ENCODE measurements at places on chromosomes 1 and 21. TPM values are rescaled to one million over a fixed set of nuclear protein-coding genes. Genes with fewer than 3 reads are reported as not detected.

Gene PIGV
- 13.3 TPM for total RNA-seq

Gene KCNA2
- total RNA-seq: not detected

Gene UBE2U
- total RNA-seq: not detected

GRCh38 chr1:59446257-59446901 is 149.5 kb downstream of the FGGY start:
- peak; percentile 45 for DNase-seq

- peak; percentile 44 for DNase-seq
These were observed 3.6 kb downstream of the NUP210L start for GRCh38 chr1:154151311-154151710.

DNA sequence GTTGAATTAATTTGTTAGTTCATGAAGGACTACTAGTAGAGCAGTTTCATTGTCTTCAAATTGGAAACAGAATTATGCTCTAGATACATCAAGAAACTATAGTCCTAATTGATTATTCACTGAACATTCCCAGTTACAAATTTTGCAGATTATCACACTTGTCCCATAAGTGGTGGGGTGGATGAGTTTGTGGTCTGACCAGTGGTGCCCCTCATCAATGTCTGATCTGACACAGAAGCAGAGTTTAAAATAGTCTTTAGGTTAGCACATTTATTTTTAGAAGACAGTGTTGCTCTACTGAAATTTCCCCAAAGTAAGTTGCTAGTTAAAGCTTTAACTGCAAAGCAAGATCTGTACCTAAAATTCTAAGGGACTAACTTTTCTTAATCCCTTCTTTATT is 42.9 kb downstream of the INKA2 start:
- DNase-seq: no peak

DNA sequence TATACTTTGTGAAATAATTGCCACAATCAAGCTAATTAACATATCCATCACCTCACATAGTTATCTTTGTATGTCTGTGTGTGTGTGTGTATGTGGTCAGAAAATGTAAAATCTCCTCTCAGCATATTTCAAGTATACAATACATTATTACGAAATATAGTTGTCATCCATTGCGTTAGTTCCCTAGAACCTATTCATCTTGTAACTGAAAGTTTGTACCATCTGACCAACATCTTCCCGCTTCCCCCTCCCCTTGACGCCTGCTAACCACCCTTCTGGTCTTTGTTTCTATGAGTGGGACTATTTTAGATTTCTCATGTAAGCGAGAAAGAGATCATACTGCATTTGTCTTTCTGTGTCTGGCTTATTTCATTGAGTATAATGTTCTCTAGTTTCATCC is 455.3 kb downstream of the KCNT2 start:
- peak; percentile 23 for DNase-seq

DNA sequence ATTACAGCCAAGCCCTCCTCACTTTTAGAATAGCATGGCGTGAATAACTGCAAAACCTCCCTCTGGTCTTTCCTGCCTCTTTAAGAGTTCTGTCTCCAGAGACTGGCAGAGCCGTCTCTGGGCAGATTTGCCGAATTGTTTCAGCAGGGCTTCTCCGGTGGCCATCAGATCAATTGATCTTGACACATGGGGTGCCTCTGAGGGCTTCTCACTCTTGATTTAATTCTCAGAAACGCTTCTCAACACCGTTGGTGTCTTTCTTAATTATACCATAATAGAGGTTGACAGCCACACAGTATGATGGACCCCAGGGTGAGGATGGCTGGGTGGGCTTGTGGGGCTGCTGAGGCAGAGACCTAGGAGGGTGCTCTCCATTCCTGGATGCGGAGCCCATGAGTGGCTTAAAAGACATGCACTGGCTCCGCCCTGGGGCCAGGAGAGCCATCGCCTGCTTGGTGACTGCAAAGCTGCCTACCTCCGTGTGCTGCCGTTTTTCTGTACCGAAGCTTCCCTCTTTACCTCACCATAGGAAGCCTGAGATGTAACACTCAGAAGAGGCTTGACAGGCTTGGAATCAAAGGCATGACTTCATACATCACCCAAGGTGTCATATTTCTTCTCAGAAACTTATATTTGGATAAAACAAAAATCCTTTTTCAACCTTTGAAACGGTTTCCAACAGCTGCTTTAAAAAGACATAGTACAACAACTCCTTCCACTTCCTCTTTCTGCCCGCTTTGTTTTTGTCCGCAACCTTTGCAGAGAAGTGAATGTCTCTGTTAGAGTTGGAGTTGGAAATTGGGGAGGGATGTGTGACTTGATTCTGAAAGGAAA is 82.9 kb downstream of the GALNT2 start:
- DNase-seq: no peak

DNA sequence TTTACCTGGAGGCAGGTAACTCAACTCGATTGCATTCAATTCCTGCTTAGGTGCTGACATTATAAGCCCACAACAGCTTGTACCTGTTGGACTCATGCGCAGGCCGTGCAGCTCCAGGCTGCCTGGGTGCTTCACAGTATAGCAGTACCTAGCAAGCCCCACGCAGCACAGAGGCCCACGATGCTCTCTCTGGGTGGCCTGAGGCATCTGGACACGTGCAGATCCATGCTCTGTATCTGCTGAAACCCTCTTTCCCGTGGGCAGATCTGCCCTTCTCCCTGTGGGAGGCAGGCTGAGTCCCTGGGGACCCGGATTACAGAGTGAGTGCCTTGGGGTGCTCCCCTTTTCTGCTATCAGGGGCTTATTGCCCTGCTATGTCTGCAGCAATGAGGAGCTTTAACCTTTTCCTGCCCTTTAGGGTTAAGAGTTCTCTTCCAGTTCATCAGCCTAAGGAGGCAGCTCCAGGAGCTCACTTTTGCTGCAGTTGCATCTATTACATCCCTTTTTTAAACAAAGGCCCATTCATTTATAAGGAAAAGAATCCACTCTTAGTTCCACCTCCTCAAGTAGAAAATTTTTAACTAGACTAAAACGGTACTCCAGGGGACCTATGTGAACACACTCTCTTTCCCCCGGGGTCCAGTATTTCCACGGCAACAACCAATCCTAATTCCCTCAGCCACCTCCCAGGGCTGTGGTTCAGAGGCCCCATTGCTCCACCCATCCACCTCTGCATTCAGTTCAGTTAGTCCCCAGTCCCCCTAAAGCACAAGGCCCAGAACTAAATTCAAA is 19.3 kb downstream of the ITPKB start:
- DNase-seq: no peak

GRCh38 chr1:235972311-235972689 is 92.6 kb downstream of the NID1 start:
- no peak for DNase-seq

- no peak for DNase-seq
These were observed 14.4 kb downstream of the INAVA start for GRCh38 chr1:200909071-200909470.

- DNase-seq: no peak
These were observed 4.6 kb downstream of the LRP8 start for GRCh38 chr1:53323316-53323715.

DNA sequence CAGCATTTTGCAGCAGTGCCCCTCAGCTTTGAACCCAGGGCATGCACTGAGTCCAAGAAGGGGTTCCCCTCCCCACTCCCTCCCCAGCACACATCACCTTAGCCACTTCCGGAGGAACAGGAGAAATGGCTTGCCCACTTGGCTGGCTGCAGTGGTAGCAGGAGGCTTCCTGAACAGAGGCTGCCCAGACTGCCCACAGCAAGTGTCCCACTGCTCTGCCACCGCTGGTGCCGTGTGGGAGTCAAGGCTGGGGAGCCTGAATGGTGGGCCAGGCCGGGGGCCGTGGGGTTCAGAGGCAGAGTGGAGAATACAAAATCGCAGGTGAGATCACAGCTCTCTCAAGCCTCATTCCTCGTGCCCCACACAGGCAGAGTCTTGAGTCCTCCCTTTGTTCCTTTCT is 34.5 kb downstream of the CD247 start:
- DNase-seq: no peak

GRCh38 chr21:38386967-38387366 is 111.3 kb downstream of the ERG start:
- no peak for DNase-seq

DNA sequence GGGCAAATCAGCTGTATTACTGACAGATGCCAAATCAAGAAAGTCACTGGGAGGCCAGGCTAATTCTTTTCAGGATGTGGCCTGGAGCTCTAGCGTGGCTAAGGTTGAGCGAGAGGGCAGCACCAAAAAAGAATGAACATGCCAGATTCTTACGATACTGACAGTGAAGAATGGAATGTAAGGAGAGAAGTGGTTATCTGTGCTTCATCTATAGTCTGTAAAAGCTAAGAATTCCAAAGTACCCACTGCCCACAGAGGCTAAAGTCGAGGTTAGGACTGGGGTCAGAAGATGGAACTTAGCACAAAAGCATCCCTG is 32.7 kb downstream of the TFAP2E start:
- no peak for DNase-seq

DNA sequence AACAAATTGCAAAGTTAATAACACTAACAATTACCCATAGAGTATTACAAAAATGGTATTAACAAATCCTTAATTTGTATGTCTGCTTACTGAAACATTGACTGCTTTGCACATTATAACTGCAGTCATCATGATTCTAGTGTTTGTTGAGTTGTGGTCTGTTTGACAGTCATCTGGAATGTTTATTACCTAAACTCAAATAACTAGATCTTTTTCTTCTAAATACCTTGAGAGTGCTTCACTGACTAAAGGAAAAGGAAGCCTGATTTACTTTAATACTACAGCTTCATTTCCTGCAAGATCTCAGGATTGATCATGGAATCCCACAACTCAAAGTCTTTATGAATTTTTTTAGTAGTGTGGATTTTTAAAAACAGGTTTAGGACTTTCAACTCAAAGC is 70.0 kb downstream of the HMCN1 start:
- DNase-seq: no peak

GRCh38 chr1:115596080-115596780 is 45.5 kb upstream of the VANGL1 start:
- DNase-seq: no peak

DNA sequence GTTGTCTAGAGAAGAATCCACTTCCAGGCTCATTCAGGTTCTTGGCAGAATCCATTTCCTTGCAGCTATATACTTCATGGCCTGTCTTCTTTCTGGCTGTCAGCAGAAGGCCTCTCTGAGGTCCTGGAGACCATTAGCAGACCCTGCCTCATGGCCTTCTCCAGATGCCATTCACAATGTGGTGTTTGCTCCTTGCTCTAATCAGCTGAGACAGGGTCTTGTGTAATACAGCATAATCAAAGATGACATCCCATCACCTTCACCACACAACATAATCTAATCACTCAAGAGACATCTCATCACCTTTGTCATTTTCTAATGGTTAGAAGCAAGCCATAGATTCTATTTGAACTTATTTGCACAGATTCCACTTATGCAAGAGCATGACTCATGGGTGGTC is 403.9 kb upstream of the LRRC7 start:
- DNase-seq: no peak

- DNase-seq: no peak
These were observed at the start of gene CCDC181 for GRCh38 chr1:169427081-169427641. Gene CCDC181, minus strand, starts transcription at chr1:169427474. Its CDS starts 2,547 bp downstream, at chr1:169424927.

- no peak for DNase-seq
These were observed 142.3 kb upstream of the COL6A1 start for GRCh38 chr21:45839274-45839673.

- no peak for DNase-seq
These were observed 43.4 kb upstream of the C1orf53 start for GRCh38 chr1:197859024-197859423.

DNA sequence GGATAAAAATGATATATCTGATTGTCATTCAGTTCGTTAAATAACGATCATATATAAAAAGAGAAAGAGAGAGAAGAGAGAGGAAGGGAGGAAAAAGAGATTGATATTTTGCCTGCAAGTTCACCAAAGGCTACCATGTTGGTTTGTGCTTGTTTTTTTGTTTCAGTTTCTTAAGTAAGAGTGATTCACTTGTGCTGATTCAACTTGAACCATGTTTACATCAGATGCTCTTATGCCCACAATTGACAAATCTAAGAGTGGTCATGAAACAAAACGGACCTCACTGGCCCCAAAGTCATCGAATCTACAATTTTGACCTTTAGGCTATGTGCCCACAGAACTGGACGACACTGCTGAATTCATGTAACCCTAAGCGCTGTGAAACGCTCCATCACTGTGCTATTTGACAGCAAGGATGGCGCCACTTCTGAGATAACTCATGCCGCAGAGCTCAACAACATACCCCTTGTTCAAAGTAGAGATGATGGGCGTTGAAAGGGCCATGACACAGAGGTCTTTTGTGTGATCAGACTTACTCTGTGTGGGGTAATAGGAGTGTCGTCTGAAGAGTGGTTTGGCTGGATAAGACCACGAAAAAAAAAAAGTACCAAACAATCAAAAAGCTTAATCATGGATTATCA is 481.4 kb downstream of the SETD4 start:
- peak; percentile 11 for DNase-seq

DNA sequence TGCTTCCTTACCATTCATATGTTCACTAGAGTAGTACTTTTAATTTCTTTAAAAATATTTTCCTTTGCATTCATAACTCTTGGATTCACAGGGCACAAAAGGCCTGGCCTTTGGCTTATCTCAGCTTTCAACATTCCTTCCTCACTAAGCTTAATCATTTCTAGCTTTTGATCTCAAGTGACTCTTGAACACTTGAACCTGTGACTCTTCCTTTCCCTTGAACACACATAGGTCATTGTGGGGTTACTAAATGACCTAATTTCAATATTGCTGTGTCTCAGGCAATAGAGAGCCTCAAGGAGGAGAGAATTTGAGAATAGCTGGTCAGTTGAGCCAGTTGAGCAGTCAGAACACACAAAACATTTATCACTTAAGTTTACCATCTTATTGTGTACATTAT is 49.9 kb downstream of the COL11A1 start:
- DNase-seq: no peak

GRCh38 chr1:14810595-14811361 is 212.3 kb downstream of the KAZN start:
- no peak for DNase-seq

GRCh38 chr1:109622895-109623294 is 3.3 kb downstream of the AMPD2 start:
- no peak for DNase-seq

GRCh38 chr1:236524895-236525184 is 1.1 kb downstream of the LGALS8 start:
- DNase-seq: no peak

DNA sequence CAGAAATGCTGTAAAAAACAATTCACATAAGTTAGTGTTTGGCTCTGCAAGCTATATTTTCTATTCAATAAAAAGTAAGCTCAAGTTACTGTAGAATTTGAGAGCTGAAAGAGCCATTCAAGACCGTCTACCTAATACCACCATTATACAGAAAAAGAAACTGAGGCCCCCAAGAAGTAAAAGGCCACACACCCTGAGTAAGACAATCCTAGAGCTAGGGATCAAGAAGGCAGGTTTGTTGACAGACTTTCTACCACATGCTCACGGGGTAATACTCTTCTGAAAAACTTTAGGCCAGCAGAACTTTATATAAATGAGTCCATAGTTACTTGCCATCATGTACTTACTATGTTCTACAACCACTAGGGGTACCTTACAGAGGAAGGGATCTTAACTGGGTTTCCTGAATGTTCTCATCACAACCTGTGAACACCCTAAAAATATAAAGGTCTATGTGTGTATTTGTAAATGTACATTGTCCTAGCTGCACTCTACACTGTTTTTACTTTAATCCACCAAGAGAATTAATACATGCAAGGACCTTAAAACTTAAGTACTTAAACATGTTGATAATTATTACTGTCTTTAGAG is 2.7 kb downstream of the PSMG1 start:
- peak; percentile 13 for DNase-seq

Data from MCF 10A (cell line).